ENCODE measurements at places on chromosomes 5 and 9.

- no peak for DNase-seq
Observed at GRCh38 chr9:92631452-92632343, 38.2 kb downstream of the IPPK start.

DNA sequence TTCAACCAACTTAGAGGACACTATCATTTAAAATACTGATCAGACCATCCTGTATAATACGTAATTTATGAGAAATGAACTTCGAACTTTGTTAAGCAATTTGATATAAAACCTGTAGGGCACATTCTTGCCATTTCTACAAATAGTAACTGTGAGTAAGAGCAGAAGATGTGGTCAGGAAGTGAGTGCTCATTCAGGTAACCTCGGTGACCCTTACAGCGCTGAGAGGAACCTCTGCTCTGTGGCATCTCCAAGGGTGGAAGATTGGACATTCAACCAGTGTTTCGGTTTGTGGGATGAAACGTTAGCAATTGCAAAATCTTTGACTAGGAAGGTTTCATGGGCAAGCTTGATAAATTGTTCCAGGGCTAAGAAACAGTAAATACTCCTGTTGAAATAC, 194.8 kb upstream of the IRX2 start:
- DNase-seq: no peak

DNA sequence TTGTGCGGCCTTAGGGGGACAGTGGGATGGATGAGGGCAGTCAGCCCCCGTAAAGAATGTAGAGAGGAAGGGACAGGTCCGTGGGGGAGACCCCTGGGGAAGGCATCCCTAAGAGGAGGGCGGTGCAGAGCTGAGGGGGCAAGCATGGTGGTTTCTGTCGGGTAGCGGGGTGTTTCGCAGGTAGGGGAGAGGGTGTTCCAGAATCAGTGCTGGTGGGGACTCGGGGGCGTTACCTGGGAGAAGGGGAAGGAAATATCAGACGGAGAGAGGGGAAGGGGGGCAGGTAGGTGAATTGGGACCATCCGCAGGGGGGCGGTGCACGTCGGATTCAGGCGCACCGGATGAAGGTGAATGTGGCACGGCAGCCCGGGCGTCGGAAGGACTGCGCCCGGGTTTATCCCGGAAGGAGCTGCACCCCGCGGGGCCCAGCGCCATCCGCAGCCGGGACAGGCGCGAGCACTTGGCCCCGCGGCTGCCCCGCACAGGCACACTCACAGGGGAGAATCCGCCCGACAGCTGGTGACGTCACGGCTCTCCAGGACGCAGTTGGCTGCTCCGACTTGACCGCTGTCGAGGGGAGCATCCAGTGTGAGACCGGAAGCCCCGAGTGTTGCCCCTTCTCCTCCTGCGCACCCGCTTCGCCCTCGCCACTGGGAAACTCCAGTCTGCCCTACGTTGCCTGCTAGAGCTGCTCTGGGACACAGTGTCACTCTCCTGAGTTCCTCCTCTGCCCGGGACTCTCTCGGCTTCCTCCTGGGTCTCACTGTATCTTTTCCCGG, 1.3 kb downstream of the CD72 start:
- no peak for DNase-seq

DNA sequence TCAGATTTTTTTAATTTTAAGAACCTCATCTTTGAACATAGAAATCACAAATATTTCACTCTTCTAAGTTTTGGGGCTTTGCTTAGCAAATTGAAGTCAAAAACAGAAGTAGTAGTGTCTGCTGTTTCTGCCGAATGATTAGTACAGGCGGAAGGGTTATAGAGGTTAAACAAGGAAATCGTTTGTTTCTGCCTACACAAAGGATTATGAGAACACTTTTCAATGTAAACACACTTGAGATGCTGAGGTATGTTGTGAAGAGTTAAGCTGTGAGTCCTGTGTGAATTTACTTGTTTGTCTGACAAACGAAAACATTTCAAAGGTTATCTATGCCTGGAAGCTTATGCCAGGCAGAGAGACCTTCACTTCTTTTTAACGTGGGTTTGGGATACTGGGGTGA, 224.8 kb downstream of the CETN3 start:
- no peak for DNase-seq

DNA sequence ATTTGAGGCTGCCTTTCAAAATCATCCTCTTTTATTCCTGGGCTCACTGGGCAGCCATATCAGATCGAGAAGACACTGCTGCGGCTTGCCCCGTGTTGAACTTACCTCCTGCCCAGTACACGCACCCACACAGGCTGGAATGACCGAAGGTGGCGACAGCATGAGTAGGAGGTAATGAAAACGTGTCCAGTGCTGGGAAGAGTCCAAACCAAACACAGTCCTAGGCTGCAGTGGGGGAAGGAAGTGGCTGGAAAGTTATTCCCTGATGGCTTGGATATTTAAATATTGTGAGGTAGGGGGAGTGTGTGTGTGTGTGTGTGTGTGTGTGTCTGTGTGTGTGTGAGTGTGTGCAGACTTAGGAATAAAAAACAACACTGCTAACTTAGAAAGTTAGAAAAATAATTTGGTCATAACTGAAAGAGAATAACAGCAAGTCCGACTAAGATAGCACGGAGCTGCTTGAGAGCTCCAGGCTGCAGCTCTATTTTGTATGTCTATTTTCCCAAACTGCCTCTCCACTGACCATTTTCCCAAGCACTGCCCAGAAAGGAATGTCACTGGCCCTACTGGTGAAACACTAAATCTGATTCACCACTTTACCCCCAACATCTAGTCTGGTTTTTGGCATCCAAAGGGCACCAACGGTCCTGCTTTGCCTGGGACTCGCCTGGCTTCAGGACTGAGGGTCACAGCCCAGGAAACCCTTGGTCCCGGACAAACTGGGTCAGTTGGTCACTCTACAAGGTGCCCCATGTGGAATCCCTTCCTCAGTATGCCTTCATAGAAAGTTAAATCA, 41.2 kb downstream of the ANKH start:
- DNase-seq: no peak

DNA sequence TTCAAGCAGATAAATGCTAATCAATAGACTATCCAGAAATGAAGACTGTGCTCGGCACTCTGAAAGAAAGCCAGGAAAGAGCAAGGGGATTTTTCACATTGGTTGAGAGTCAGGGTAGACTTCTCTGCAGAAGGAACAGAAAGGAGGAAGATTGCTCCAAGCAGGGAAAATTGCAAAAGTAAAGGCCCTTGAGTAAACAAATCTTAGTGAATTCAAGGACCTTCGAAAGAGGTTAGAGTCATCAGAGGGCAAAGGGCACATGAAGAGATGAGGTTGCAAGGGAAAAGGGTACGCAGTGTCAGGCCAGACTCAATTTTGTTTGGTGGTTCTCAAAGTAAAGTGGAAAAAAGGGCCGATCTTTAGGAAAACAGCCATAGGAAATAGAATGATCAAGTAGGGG, 157.6 kb upstream of the RAI14 start:
- no peak for DNase-seq

Measured in RCC 7860 (cell line).